Activated T-helper 9 cell treated with anti-CD3 and anti-CD28 coated beads, Interleukin-2, amount 50 U/mL, for 16 hours (primary cell): ENCODE measurements at places on chromosomes 1 and 21.

DNA sequence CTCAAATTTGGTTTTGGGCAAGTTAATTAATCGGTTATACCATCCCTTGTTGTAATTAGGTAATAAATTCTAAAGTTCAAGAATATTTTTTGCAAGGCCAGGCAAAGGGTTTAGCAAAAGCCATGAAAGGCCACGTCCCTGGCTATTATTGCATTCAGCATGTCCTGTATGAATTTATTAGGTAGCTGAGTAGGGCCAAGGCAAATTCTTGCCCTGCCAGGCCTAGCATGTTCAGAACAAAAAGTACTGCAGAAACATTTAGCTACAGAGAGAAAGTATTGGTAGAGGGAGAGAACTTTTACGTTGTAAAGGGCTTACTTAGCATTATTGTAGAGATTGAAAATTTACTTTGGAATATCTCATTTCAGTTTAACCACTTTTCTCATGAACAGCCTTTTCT is 94.4 kb downstream of the PATJ start:
- no peak for DNase-seq

GRCh38 chr1:163985700-163986099 is 573.3 kb upstream of the PBX1 start:
- DNase-seq, result no peak

- DNase-seq, result no peak
Observed at GRCh38 chr1:60765204-60765603, 317.2 kb upstream of the NFIA start.

DNA sequence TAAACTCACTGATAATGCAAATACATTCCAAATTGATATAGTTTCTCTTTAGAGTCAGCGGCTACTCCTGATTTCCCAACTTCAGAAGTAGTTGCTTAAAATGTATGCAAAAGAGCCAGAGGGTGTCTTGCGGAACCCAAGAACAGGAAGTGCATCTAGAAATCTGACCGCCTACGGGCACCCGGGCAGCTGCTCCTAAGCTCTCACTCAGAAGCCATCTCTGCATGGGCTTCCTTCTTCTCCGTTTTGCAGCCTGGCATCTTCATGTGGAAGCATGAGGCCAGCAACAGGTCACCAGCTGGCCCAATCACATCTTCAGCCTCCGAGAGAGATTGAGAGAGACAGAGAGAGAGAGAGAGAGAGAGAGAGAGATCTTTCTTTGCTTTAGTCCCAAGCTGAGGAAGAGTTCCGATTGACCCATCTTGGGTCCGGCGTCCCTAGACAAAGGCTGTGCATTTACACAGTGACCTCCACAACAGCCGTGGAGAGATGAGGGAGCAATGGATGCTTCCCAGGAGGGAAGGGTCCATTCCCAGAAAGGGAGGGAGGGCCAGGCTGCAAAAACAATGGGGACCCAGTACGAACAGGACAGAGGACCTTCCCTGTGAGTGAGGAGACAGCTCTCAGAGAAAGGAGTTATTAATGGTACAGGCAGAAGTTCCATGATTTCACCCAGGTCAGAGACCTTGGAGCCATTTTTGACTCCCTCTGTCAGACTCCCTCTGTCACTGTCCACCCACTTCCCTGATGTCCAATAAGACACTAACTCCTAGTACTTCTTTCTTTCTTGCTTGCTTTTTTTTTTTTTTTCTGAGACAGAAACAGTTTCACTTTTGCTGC is 28.2 kb upstream of the SLC30A1 start:
- no peak for DNase-seq

DNA sequence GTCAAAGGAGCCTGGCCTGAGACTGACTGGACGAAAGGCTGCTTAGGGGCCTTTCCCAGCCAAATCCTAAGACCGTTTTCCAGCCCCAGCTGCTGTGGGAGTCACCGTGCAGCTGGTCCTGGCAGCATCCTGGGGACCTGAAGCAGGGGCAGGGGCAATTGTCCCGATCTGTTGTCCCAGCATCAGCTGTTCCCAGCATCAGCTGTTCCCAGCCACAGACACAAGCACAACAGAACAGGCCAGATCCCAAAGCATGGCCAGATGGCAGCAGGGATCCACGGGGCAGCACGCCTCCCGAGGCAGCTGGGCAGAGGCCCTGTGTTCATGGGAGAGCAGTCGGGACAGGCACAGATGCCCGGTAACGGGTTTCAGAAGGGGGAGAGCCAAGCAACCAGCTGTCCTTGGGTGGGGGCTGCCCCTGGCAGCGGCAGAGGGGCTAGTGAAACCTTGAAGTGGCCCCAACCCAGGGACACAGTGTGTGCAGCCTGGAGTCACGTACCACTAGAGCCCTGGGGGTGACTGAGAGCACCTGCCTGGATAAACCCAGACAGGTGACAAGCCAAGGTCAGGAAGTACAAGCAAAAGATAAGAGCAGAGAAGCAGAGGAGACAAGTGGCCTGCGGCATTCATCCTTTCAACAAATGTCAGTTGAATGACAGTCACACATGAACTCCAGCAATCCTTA is 13.3 kb downstream of the CELA2B start:
- DNase-seq, result no peak

DNA sequence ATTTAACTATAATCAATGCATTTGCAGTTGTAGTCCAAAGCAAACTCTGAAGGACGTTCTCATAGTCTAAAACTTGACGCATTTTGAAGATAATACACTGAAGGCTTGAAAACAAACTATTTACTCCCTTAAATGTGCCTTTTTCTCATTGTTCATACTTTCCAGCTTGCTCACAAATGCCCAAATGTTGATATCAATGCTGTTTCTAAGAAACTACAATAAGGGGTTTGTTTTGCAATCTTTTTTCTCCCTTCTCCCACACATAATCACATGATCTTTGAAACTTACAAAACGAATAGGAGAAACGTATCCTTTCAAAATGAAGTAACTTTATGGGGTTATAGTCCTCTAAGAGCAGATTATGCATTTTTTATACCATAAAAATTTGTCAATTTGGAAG is 508.7 kb downstream of the DPYD start:
- no peak for DNase-seq

DNA sequence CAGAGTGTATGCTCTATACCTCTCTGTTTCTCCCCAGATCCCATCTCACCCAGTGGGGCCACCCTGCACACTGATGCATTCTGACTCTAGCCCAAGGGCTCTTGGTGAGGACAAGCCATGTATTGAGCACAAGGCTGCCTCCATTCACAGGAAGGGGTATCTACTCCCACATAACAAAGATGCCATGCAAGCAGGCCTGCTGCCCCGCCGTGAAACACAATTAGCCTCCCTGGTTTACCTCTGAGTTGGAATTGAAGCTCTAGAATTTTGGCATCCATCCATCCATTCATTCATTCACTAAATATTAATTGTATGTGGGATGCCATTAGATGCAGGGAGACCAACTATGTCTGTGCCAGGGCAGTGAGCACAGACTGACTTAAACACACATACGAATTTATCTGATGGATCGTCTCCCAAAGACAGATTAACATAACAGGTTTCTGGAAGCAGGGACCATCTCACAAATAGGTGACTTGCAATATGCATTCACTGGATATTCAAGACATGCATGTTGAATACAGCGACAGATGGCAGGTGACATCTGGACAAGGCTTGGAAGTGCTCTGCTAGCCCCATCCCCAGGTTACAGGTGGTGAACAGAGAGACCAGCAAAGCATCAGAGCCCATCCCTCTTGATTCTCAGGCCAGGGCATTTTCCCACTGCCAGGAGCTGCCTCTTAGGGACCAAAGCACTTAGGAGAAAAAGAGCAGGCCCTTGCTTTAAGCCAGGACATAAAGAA is 34.3 kb downstream of the TRABD2B start:
- no peak for DNase-seq

DNA sequence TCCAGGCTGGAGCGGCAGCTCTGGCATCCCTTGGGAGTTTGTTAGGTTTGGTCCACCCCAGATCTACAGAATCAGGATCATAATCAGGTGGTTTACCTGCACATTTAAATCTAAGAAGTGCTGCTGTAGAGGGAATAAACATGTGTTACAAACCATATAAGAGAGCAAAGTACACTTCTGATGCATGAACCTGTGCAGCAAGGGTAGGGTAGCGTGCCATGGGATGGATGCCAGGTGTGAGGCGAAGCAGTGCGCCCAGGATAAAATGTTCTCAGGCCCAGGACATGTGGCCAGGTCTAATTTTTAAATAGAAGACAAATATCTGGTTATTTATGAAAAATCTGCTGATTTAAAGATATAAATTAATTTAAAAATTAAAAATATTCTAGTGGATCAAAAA is 308.8 kb upstream of the USP24 start:
- DNase-seq, result no peak

GRCh38 chr1:228748431-228748830 is 13.2 kb downstream of the RHOU start:
- DNase-seq, result no peak

DNA sequence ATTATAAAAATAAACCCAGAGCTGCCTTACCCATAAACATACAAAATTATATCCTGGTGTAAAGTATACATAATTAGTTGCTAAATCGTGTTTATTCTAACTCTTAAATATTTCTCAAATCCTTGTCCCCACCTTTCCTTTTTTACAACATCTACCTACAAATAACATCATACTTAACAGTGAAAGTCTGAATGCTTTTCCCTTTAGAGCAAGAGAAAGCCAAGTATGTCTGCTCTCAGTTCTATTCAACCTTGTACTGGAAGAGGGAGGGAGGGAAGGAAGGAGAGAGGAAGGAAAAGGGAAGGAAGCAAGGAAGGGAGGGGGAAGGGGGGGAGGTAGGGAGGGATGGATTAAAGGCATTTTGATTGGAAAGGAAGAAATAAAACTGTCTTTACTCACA is 14.6 kb downstream of the DOCK7 start:
- DNase-seq, result no peak

DNA sequence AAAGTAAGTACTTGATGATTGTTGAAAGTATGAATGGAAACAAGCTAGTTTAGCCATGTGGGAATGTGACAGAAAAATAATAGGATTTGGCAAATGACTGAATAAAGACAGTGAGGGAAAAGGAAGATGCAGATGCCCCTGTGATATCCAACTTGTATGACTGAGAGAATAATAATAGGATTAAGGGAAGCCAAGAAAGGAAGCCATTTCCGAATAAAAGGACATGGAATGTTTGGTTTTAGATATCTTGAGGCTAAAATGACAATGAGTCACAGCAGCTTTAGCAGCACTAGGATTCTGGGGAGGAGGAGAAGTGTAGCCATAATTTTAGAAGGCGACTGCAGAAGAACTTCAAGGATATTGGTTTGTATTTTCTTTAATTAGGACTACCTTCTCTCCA is 109.2 kb downstream of the TTLL7 start:
- DNase-seq, result no peak

DNA sequence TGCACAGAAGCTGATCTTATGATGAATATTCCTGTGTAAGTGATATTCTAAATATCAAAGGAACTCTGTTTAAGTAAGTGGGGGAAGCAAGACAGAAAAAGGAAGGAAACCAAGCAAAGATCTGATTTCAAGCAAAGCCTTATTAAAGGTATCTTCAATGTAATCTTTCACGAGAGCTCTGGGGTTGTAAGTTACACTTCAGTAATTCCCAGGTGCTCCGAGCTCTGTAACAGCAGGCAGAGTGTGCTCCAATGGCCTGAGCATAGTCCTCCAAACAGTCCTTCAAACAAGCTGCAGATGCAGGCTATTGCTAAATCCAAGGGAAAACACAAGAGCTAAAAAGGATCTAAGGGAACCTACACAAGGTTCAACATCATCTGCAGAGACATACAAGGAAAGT is 949.7 kb upstream of the TMPRSS15 start:
- DNase-seq, result no peak

DNA sequence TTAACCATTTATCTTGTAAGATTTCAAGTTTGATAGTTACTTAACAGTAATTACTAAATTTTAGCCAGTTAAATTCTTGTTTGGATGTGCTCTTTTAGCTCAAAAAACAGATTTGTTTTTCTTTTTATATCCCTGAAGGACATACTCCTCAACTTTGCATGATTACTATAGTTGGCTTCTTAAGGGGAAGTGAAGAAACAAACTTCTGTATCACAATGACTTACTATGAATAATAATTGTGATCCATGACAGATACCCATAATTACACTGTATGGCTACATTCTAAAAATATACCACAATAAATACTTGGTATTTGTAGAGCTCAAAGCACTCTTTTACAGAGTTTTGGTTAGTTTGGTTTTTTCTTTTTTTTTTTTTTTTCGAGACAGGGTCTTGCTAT is 55.8 kb downstream of the IARS2 start:
- DNase-seq, result no peak

DNA sequence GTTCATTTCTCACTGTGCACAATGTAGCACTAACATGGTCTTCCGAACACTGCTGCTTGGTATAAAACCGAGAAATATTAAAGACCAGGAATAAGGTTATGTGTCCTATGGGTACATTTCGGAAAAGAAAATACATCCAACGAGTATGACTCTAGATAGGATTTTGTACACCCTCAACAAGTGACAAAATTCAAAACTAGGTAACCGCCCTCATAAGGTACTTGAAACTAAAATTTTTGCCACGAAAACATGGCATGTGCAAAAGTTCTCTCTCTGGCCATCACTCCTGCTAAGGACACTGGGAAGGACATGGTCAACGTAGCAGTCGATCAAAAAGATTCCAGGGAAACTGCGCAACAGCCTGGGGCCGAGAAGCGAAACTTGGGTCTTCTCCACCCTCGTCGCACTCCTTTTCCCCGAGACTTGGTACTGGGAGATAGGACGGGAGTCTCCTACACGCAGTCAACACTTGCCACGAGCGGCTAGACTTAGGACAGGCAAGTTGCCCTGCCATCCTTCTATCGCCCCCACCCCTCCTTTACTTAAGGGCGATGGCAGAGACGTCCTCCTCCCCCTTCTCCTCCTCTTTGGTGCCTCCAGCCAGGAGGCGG is 338 bp upstream of the TOR1AIP1 start:
- DNase-seq, result no peak

DNA sequence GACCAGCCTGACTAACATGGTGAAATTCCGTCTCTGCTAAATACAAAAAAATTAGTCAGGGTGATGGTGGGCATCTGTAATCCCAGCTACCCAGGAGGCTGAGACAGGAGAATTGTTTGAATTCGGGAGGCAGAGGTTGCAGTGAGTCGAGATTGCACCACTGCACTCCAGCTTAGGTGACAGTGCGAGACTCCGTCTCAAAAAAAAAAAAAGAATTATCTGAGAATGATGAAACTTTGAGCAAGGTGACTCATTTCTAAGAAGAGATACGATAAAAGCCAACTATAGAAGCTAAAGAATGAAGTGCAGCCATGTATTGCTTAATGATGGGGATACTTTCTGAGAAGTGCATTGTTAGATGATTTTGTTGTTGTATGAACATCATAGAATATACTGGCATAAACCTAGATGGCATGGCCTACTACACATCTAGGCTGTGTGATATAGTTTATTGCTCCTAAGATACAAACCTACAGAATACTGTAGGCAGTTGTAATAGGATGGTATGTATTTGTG is 64.7 kb downstream of the SNRPE start:
- no peak for DNase-seq
